ENCODE measurements at places on chromosomes 3 and 15. TPM values are rescaled to one million over a fixed set of nuclear protein-coding genes. Genes with fewer than 3 reads are reported as not detected.

Gene CFAP161
- total RNA-seq: 1.2 TPM

Gene RARB
- total RNA-seq: 86.3 TPM

Gene ZNF385D
- 35.0 TPM for total RNA-seq

Gene MRPL3
- 86.8 TPM for total RNA-seq

Gene GOLGA8T
- total RNA-seq: not detected

Gene ADAMTS9
- 77.6 TPM for total RNA-seq

Gene KIAA1143
- total RNA-seq: 36.4 TPM

Gene GOLGA8N
- total RNA-seq: 16.3 TPM

Gene CHRD
- total RNA-seq: 26.8 TPM

Gene PPARG
- 5.5 TPM for total RNA-seq

Measured in camera-type eye (tissue), 1 donor.